ENCODE measurements at places on chromosomes 6 and 20.

DNA sequence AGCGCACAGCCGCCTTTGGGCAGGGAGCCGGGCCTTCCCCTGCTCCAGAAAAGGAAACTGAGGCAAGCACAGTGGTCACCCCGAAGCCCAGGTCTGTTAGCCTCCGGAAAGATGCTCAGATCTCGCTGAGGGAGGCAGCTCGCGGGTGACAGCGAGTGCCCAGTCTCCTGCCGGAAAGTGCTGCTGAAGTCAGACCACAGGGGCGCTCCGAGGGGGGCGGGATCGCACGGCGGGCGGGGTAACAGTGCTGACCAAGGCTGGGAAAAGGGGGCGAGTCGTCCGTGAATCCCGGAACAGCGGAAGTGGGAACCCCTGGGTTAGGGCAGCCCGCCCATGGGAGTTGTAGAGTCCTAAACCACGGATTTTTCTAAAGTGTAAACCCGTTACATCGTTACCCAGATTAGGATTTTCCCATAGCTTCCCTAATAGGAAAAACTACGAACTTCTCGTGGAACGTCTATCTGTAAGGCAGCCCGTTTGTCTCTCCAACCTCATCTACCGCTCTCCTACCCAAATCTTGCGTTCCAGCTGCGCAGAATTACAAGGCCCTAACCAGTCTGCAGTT lies 504 bp downstream of the VPS16 start:
- DNase-seq: peak; percentile 10

DNA sequence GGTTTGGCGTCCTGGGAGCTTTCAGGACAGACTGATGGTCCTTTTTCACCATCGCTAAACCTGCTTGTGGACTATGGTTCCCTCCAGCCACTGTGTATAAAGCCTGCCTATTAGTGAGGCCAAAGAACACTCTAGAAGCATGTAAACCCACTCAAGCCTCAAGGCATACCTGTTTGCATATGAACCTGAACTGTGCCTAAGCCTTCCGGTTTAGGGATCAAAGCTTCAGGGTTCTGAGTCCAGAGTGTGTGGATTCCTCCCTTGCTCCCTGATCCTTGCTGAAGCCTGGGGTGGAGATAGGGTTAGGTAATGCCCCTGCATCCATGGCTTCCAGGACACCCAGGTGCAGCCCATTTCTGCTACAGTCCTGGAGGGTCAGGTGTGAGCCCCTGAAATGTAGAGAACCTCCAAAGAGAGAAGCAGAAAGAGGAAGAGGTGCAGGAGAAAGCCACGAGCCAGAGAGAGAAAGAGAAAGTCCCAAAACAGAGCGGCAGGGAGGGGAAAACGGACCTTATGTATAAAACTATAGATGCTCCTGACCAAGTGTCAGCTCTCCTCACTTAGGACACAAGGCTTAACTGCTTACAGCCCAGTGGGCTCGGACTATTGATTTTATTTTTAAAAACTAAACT lies 93.3 kb downstream of the SCML4 start:
- DNase-seq: no peak

DNA sequence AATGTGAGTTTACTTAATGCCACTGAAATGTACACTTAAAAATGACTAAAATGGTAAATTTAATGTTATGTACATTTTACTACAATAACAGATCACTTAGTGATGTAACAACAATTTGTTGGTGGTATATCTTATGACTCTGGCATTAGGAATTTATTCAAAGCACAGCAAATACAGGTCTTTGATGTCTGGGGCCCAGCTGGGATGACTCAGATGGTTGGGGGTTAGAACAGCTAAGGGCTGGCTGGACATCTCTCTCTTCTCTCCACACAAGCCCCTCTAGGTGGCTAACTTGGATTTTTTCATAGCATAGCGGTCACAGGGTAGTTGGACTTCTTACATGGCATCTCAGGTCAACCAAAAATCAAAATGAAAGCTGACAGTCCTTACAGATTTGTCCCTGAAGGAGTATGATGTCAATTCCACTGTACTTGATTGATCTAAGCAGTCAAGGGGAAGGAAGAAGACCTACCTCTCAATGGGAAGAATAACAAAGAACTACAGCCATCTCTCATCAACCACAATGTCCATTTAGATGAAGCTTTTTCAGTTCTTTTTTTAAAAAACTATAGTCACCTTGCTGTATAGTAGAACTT lies 37.5 kb upstream of the LCA5 start:
- no peak for DNase-seq

DNA sequence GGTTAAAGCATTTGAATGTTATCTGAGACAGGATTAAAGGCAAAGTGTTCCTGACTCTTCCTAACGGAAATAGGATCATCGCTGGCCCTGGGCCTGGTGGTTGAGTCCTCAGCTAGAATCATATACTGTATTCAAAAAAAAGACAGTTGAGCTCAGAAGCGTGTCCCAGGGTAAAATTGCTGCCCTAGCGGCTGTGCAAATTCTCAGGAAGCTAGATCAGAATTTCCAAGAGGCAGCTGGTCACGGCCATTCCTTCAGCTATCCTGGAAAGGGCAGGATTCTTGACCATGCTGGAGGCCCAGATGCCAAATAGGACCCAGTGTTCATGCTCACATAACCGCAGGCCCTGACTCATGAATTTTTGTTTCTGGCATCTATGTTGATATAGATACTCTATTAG lies 67.4 kb downstream of the STMND1 start:
- DNase-seq: no peak

GRCh38 chr20:10853176-10853575 lies 179.4 kb upstream of the JAG1 start:
- no peak for DNase-seq
